NCI-H1436 (cell line): ENCODE measurements at places on chromosomes 2 and 18.

DNA sequence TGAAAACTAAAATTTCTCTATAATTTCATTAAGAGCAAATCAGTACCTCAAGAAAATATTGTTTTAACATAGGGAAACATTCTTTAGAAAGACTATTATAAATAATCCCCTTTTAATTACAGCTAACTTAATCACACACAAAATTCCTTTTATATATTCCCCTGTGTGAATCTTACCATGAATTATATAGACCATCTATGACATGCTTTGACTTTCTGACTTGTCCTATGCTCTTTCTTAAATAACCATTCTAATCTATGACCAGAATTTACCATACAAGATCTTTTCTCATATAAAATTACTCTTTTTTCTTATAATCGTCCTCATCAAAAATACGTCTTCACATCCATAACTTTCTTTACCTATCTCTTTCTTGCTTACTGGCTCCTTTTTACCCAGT lies 824.2 kb upstream of the FAM98A start:
- no peak for DNase-seq

- no peak for DNase-seq
Measured at GRCh38 chr18:59820663-59821062, 79.1 kb upstream of the PMAIP1 start.

- DNase-seq: no peak
Measured at GRCh38 chr2:241112046-241112445, 10.0 kb upstream of the MTERF4 start.

DNA sequence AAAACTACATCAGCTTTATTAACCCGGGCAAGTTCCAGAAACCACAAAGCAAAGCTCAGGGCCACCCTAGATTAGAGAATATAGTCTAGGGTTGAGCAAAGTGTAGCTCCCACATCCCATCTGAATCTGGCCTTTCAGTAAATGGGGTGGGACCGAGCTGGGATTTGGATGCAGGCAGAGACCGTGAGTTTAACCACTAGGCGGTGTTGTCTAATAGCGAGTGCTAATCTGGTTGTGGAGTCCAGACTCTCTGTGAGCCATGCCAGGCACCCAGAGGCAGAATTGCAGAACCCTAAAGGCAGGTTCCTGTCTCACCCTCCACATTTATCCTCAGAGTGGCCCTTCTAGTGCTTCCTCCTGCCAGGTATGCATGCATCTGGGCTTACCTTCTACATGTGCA lies 435.9 kb downstream of the TSN start:
- DNase-seq: peak; percentile 30

GRCh38 chr2:170258382-170258781 lies 80.4 kb downstream of the MYO3B start:
- DNase-seq: no peak

- no peak for DNase-seq
Measured at GRCh38 chr2:212097001-212097400, 441.6 kb downstream of the ERBB4 start.

DNA sequence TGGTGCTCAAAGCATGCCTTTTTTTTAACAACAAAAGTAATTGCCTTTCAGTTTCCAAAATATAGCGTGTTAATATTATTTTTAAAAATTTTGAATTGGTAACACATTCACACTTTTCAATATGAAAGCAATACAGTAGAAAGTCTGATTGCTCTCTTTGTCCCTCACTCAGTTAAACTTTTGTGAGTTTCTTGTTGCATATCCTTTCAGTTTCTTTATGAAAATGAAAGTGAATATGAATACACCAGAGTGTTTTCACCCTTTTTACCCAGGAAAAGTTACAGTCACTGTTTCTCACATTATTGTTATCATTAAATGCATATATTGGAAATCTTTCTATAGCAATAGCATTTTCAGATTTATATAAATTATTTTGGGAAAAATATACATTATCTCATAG lies 377.4 kb upstream of the CRIM1 start:
- DNase-seq: no peak

DNA sequence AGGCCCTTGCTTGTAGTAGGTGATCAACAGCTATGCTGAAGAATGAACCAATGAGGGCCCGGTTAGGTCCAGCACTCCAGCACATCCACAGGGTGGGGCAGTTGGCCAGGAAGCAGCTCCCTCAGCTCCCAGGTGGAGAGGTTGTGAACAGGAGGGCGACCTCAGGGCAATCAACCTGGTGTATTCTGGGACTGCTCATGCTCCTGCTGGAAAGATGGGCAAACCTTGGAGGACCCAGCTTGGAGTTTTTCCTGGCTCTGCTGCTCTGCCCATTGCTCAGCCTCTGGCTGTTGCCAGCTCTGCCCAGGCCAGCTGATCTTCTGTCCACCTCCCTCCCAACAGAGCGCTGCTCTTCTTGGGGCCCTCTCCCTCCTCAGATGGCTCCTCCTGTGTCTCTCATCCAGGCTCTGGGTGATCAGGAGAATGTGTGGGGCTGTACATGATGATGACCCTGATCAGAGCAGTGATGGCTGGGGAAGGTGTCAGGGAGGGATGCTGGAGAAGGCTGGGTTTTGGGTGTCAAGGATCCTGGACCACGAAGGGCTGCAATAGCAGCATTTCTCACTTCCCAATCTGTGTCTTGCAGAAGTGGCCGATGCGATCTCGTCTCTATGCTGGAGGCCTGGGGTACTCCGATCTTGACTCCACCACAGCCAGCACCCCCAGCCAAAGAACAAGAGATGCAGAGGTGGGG lies 3.4 kb downstream of the TCF23 start:
- no peak for DNase-seq

- no peak for DNase-seq
Measured at GRCh38 chr2:197273485-197273884, 37.1 kb downstream of the ANKRD44 start.

- DNase-seq: no peak
Measured at GRCh38 chr18:8967573-8967972, 134.9 kb upstream of the NDUFV2 start.

DNA sequence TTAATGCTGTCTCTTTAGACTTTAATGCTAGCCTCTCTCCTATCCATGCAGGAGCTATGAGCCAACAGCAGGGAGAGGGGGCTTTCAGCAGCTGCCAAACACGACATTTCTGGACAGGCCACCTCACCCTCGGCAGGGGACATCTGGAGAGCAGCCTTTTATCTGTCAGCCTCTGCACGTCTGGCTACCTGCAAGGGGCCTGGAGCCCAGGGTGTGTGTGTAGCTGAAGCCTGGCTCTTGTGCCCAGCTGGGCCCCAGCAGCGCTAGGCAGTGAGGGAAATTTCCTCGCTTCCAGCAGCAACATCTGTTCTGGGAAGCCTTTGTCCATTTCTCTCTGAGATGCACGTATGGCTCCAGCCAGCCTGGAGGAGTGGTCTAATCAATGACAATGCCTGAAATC lies 728.7 kb upstream of the ID2 start:
- DNase-seq: no peak

GRCh38 chr2:220002251-220002650 lies 374.8 kb downstream of the SLC4A3 start:
- DNase-seq: no peak

GRCh38 chr2:145018502-145018901 lies 498.6 kb upstream of the ZEB2 start:
- no peak for DNase-seq

GRCh38 chr18:35289727-35290093 lies 319 bp downstream of the ZSCAN30 start:
- DNase-seq: no peak

DNA sequence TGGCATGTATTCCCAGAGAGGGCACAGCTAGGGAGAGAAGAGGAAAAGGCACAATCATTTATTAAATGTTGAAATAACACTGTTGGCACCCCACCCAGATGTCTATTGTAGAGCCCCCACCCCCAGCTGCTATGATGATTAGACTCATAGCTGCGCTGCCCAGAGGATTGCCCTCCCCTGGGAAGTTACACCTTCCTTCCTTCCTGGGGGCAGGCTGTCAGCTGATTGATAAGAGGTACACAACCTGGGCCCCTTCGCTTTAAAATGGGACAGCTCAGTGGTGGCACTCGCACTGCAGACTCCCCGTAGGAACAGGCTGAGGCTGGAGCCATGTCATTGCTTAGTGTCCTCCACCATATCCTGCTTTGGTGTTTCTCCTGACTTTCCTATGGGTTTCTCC lies 18.1 kb downstream of the TEX51 start:
- no peak for DNase-seq

DNA sequence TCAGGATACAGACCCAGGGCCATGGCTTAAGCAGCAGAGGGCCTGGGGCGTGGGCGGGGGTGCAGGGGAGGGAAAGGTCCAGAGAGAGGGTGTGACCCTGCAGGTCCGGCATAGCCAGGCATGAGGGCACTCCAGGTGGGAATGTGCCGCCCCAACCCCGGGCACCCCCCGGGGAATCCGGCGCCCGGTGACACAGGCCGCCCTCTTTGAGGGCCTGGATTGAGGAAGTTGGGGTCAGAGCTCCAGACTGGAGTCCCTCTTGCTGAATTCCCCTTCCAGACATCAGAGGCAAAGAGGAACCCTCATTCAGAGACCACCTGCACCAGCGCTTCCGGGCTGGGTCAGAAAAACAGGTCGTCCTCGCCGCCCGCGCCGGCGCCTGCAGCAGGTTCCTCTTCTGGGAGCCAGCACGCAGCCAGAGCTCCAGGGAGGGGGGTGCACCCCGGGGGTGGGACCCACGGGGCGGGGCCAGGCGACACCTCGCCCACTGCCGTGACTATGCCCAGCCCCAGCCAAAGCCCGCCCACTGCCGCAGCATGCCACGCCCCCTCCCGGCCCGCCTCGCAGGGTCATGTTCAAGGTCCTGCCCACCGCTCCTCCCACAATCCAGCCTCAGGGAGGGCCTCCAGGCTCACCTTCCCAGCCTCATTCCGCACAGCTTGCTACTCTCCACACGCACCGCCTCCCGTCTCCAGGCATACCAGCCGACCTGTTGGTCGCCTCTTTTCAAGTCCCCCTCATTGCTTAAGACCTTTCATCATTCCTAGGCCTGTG lies 98.3 kb upstream of the ID2 start:
- peak; percentile 85 for DNase-seq

GRCh38 chr18:75249175-75249518 lies 38.5 kb downstream of the TSHZ1 start:
- no peak for DNase-seq
